ENCODE measurements at places on chromosomes 3 and 15.

DNA sequence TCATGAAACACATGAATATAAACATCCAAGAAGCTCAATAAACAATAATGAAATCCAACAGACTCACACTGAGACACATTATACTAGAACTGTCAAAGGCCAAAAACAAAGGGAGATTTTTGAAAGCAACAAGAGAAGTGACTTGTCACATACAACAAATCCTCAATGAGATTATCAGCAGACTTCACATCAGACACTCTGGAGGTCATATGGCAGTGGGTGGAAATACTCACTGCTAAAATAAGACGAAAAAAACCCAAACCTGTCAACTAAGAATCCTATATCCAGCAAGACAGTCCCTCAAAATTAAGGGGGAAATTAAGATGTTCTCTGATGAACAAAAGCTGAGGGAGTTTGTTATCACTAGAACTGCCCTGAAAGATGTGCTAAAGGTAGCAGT, 125.4 kb upstream of the MELTF start:
- DNase-seq: no peak

GRCh38 chr3:182149594-182149993, 437.9 kb downstream of the SOX2 start:
- DNase-seq: no peak

DNA sequence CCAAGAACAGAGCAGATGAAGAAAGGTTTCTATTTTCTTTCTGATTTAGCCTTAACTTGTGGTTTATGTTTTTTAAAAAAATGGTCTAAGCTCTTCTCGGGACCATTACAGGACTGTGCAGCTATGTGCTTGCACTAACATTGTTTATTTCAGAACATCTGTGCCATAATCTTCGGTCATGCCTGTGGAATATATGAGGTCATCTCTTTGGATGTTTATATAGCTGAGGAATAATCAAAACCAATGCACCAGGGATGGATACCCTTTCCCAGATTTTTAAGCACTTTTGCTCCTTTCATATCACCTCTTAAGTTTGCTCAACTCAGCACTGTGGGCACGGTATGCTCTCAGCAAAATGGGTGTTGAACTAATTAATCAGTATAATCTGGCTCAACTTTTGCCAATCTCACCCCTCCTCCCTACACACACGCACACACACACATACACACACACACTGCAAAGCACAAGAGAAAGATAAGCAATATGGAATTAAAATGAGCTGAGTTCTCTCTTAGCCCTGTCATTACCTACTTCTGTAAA, 268.5 kb upstream of the TMC3 start:
- no peak for DNase-seq

DNA sequence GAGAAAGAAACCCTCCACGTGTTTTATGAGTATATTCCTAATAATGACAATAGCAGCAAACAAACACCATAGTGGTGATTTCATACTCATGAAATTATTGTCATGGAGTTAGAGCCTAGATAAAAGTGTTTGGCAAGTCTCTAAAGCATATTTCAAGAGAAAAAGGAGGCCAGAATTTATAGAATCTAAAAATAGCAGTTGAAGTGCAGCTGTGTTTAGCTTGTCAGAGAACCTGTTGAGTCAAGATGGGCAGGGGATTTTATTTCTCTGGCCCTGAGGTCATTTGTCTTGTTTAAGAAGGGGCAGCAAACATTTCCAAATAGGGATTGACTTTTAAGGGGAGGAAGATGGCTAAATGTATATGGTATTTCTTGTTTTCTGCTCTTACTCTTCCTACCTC, 279.6 kb upstream of the CTDSPL start:
- no peak for DNase-seq

DNA sequence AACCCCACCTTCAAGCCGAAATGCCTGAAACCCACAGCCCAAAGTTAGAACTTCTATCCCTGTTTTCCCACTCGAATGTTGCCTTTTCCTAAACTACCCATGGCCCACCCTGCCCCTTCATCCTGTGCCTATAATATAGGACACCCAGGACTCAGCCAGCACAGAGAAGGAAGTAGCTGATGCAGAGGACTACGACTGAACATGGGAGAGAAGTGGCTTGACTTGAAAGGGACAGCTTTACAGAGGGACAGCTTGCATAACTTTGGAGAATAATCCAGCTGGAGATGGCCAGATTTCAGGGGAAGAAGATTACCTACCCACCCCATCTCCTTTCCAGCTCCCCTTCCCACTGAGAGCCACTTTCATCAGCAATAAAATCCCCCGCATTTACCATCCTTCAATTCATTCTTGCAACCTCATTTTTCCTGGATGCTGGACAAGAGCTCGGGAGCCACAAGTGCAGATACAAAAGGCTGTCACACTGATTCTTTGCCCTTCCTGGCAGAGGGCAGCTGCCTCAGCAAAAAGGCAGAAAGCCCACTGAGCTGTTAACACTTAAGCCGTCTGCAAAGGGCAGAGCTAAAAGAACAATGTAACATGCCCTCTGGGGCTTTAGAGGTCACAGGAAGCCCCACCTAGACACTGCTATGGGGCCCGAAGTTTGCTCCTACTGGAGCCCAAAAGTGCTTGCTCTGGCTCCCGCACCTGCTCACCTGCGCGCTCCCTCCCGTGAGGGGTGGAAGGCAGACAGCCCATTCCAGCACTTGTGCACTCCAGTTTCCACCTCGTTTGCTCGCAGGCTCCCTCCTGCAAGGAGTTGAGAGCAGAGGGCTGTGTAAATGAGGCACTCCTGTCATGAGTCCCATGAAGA, 224.0 kb downstream of the TBC1D5 start:
- peak; percentile 56 for DNase-seq

DNA sequence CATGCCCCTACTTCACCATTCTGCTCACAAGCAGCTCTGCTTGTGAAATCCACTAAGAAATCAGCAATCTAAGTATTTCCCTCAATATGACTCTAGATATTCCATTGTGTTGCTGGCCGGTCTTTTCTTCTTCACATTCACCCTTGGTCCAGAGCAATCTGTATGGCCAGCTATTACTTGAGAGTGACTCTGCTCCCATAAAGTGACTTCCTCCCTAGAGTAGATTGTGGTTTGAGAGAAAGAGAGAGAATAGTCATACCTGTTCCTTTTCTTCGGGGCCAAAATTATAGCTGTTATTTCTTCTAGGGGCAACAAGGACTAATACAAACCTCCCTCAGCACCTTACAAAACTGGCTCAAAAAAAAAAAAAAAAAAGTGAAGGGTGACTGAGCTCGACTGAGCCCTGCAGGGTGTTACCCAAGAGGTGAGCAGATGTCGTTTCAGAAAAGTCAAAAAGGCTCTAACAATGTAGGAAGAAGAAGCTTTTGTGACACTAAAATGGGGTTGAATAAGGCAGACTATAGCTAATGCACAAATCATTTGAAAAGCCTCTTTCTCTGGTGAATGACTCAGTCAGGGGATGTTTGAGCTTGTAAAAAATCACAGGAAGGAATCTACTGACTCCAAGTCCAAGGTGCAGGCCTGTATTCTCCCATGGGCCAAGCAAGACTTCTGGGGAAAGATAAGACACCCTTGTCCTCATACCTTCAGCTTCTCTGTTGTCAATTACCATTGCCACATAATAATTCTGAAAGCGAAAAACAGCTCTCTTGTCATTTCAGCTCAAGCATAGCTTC, 161.0 kb upstream of the SLC24A5 start:
- DNase-seq: no peak

DNA sequence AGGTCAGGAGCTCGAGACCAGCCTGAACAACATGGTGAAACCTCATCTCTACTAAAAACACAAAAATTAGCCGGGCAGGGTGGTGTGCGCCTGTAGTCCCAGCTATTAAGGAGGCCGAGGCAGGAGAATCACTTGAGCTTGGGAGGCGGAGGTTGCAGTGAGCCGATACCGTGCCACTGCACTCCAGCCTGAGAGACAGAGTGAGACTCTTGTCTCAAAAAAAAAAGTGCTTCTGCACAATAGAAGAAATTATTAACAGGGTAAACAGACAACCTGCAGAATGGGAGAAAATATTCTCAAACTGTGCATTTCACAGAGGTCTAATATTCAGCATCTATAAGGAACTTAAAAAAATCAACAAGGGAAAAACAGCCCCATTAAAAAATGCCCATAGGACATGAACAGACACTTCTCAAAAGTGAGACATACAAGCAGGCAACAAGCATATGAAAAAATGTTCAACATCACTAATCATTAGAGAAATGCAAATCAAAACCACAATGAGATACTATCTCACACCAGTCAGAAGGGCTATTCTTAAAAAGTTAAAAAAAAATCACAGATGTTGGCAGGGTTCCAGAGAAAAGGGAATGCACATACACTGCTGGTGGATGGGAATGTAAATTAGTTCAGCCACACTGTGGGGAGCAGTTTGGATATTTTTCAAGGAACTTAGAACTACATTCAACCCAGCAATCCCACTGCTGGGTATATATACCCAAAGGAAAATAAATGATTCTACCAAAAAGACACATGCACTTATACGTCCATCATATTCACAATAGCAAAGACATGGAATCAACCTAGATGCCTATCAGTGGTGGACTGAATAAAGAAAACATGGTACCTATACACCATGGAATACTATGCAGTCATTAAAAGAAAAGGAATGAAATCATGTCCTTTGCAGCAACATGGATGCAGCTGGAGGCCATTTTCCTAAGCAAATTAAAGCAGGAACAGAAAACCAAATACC, 75.5 kb downstream of the MSL2 start:
- DNase-seq: no peak

- DNase-seq: no peak
Observed at GRCh38 chr3:123447749-123448517, 957 bp downstream of the ADCY5 start.

Measured in G401 (cell line).